Colonic mucosa (tissue), 4 donors: ENCODE measurements at places on chromosomes 11 and 22. TPM values are rescaled to one million over a fixed set of nuclear protein-coding genes. Genes with fewer than 3 reads are reported as not detected.

Gene TRIM51
- total RNA-seq: not detected

GRCh38 chr11:70595452-70595851 lies 197.1 kb downstream of the CTTN start:
- H3K36me3 ChIP-seq: no peaks in the 10 kb centered on the region
- H3K4me3 ChIP-seq: no peak overlapping the region
- H3K27me3 ChIP-seq: no peaks in the 10 kb centered on the region
- no peak for DNase-seq

DNA sequence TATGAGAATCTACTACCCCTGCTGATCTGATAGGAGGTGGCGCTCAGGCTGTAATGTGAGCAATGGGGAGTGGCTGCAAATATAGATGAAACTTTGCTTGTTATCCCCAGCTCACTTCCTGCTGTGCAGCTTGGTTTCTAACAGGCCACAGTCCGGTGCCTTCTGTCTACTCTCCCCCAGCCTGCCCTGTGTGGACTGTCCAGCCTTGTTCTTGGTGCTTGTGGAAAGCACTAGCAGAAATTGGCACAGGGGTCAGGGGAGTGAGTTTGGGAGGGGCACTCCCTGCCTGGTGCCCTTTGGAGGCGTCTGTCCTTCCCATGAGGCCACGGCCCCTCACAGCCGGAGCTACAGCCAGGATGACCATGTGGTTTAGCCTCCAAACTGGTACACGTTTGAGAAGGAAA lies 14.3 kb downstream of the MOV10L1 start:
- H3K27me3 ChIP-seq: no peaks in the 10 kb centered on the region
- no peak overlapping the region for H3K4me3 ChIP-seq
- no peaks in the 10 kb centered on the region for H3K36me3 ChIP-seq
- DNase-seq: no peak
- no peaks in the 10 kb centered on the region for H3K4me1 ChIP-seq

Gene MCAM
- total RNA-seq: 36.9 TPM

DNA sequence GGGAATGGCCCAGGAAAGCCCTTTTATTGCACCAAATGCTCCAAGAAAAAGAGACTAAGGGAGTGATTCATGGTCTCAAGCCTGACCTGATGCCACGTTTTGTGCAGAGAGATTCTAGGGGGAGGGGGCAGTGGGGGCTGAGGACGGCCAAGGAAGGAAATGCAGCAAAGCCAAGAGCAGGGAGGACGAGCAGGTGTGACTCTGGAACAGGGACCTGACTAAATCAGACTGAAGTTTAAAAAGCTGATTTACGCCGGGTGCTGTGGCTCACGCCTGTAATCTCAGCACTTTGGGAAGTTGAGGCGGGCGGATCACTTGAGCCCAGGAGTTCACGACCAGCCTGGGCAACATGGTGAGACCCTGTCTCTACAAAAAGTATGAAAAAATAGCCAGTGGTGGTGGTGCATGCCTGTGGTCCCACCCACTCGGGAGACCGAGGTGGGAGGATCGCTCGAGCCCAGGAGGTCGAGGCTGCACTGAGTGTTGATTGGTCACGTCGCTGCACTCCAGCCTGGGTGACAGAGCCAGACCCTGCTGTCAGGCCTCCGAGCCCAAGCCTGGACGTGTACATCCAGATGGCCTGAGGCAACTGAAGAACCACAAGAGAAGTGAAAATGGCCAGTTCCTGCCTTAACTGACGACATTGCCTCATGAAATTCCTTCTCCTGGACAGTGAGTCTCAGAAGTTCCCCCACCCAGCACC lies 10.8 kb upstream of the IFITM3 start:
- no peak for DNase-seq
- H3K27ac ChIP-seq: no peak overlapping the region
- no peaks in the 10 kb centered on the region for H3K27me3 ChIP-seq
- H3K4me1 ChIP-seq: peaks cover 6% of the 10 kb centered on the region
- H3K36me3 ChIP-seq: no peaks in the 10 kb centered on the region

DNA sequence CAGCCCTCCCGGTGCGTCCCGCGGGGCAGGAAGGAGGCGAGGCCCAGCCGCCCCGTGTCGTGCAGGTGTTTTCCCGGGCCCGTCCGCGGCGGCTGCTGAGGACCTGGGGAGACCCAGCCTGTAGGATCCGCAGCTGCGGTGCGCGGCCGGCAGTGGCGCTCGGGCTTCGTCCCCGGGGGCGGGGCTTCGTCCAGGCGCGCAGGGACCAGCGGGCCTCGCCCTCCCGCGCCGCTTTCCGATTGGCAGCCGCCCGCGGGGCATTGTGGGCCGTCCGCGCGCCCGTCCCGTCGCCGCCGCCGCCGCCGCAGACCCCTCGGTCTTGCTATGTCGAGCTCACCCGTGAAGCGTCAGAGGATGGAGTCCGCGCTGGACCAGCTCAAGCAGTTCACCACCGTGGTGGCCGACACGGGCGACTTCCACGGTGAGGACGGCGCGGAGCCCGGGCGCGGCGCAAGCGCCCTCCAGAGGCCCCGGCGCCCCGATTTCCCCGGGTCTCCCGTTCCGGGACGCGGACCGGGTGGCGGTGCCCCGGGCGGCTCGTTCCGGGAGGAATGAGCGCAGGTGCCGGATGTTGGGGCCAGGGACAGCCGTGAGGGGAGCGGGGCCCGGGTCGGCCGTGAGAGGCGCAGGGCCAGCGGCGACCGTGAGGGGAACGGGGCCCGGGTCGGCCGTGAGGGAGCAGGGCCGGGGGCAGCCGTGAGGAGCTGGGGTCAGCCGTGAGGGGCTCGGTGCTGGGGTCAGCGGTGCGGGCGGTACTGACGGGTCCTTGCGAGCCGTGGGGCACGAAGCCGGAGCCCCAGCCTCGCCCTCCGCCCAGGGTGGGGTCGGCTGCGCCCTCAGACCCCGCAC lies at the start of gene TALDO1:
TSS of gene TALDO1 (plus strand) at position 307 of the 849 bp plus-strand sequence. CDS start at position 325, 18 bp downstream.
- peak within 1 kb of the TSS; percentile 76 for H3K27ac ChIP-seq
- H3K4me3 ChIP-seq: peak within 1 kb of the TSS; percentile 90
- peak; percentile 93 for DNase-seq
- no peaks in the 10 kb centered on the region for H3K36me3 ChIP-seq
- peaks cover 19% of the 10 kb centered on the region for H3K4me1 ChIP-seq

DNA sequence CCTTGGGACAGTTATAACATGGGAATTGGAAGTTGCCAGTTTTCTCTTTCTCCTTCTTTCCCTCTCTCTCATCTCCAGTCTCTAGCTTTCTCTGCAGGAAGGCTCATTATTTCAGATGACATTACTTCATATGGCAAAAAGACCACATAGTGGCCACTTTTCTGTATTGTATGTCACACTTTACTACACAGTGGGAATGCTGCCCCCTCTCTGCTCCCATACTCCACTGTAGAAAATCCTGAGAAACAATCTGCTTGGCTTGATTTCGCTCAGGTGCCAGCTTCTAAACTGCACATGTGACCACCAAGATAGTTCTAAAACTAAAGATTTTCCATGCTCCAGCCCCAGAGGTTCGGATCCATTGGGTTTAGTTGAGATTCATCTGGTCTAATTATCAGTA lies 860.7 kb upstream of the CCDC90B start:
- H3K27me3 ChIP-seq: no peaks in the 10 kb centered on the region
- H3K27ac ChIP-seq: no peak overlapping the region
- DNase-seq: no peak
- H3K4me1 ChIP-seq: no peaks in the 10 kb centered on the region

DNA sequence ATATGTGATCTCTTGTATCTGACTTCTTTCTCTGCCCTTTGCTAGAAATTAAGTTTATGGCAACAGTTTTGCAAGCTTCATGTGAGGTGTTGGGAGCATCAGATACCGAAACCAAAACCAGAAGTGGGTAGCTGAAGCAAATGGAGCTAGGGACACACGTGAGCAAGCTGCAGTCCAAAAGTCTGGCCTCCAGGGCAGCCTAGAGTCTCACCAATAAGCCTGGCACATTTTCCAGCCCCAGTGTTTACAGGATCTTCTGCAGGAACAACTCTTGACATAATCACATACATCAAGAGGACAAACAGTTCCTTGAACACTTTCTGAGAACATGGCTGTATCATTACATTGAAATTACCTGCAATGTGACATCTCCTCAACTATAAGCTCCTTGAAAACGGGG lies 114.1 kb downstream of the LARGE1 start:
- no peaks in the 10 kb centered on the region for H3K4me1 ChIP-seq
- DNase-seq: no peak
- H3K36me3 ChIP-seq: no peaks in the 10 kb centered on the region
- no peaks in the 10 kb centered on the region for H3K27me3 ChIP-seq
